ENCODE measurements at places on chromosomes 5 and 9. TPM values are rescaled to one million over a fixed set of nuclear protein-coding genes. Genes with fewer than 3 reads are reported as not detected.

Gene ADAMTS19
- 0.07 TPM for polyA plus RNA-seq

Gene NR2F1-AS1
- 3.2 TPM for polyA plus RNA-seq

Gene TPM2
- 1,007 TPM for polyA plus RNA-seq

Gene MELK
- 9.0 TPM for polyA plus RNA-seq

Gene ALG2
- 15.6 TPM for polyA plus RNA-seq

Gene IFNA21
- not detected for polyA plus RNA-seq

Gene EMB
- polyA plus RNA-seq: 3.5 TPM

Gene YTHDC2
- polyA plus RNA-seq: 8.9 TPM

Gene LCN1
- polyA plus RNA-seq: not detected

Gene OR1Q1
- polyA plus RNA-seq: not detected

Gene FRMD3
- 0.20 TPM for polyA plus RNA-seq

Gene FOXD1
- 0.31 TPM for polyA plus RNA-seq

Gene AQP3
- polyA plus RNA-seq: 1,009 TPM

Gene CDH10
- not detected for polyA plus RNA-seq

Gene SURF4
- polyA plus RNA-seq: 64.7 TPM

Gene CCDC192
- not detected for polyA plus RNA-seq

Gene SOX30
- polyA plus RNA-seq: 0.04 TPM

Gene ADAMTS13
- polyA plus RNA-seq: 4.3 TPM

Gene NOXA1
- polyA plus RNA-seq: 14.3 TPM

Gene ST8SIA4
- 0.36 TPM for polyA plus RNA-seq

Gene NUTM2G
- 0.06 TPM for polyA plus RNA-seq

Gene WDR5
- polyA plus RNA-seq: 17.3 TPM

Gene NMUR2
- polyA plus RNA-seq: not detected

Gene ZNF883
- 1.5 TPM for polyA plus RNA-seq

Gene SUSD3
- polyA plus RNA-seq: 1.9 TPM

Gene INSYN2B
- polyA plus RNA-seq: 0.01 TPM

Gene ZNF454
- polyA plus RNA-seq: 0.71 TPM

Gene ECM2
- 0.84 TPM for polyA plus RNA-seq

Gene C5orf52
- not detected for polyA plus RNA-seq

Gene CFAP77
- polyA plus RNA-seq: not detected

Gene SCGB3A2
- polyA plus RNA-seq: 0.13 TPM

Gene ZNF618
- 1.0 TPM for polyA plus RNA-seq

Gene CTXN3
- 0.14 TPM for polyA plus RNA-seq

Gene HEMGN
- polyA plus RNA-seq: not detected

Gene SLC46A2
- 1.0 TPM for polyA plus RNA-seq

Gene PCDHGC4
- 0.45 TPM for polyA plus RNA-seq

Gene PANK3
- polyA plus RNA-seq: 3.7 TPM

Gene SPATA31A3
- not detected for polyA plus RNA-seq

Gene HAND1
- not detected for polyA plus RNA-seq

Gene NR3C1
- polyA plus RNA-seq: 10.7 TPM

Gene PDE6A
- polyA plus RNA-seq: 1.5 TPM

Gene FAM151B
- 0.83 TPM for polyA plus RNA-seq

Gene GHR
- 1.2 TPM for polyA plus RNA-seq

Gene CD274
- polyA plus RNA-seq: 0.62 TPM

Gene SLC6A18
- not detected for polyA plus RNA-seq

Gene PCDHAC1
- not detected for polyA plus RNA-seq

Gene WDR38
- polyA plus RNA-seq: not detected

Gene ANKRD31
- polyA plus RNA-seq: 0.51 TPM

Gene TAF11L14
- not detected for polyA plus RNA-seq

Gene PRRX2
- 1.7 TPM for polyA plus RNA-seq

Gene TUSC1
- polyA plus RNA-seq: 2.6 TPM

Gene UIMC1
- 14.0 TPM for polyA plus RNA-seq

Gene LPAR1
- 5.0 TPM for polyA plus RNA-seq

Measured in esophagus (tissue), 2 donors.